ENCODE measurements at places on chromosomes 3 and 15.

GRCh38 chr15:68830141-68830785, 9.6 kb upstream of the ANP32A start:
- no peak for DNase-seq

GRCh38 chr3:154818676-154819255, 261.4 kb upstream of the MME start:
- DNase-seq, result no peak

GRCh38 chr3:161217496-161217895, 3.6 kb upstream of the NMD3 start:
- DNase-seq, result peak; percentile 18

DNA sequence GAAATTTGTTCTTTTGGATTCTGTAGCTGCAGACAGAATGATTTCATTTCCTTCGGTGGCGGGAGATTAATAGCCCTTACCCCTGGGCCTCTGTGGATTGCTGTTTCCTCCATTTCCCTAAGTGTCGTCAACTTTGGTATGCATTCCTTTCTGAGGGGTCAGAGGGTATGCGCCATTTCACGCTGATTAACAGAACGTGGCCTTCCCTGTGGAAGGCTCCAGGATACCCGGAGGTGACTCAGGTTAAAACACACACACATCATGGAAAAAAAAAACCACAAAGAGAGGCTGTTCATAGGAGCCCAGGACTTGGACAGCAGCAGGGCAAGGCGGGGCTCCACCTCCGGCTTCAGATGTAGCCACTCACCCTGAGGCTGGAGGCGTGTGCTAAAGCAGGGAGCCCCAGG, 51.9 kb downstream of the EPHB1 start:
- DNase-seq, result no peak

DNA sequence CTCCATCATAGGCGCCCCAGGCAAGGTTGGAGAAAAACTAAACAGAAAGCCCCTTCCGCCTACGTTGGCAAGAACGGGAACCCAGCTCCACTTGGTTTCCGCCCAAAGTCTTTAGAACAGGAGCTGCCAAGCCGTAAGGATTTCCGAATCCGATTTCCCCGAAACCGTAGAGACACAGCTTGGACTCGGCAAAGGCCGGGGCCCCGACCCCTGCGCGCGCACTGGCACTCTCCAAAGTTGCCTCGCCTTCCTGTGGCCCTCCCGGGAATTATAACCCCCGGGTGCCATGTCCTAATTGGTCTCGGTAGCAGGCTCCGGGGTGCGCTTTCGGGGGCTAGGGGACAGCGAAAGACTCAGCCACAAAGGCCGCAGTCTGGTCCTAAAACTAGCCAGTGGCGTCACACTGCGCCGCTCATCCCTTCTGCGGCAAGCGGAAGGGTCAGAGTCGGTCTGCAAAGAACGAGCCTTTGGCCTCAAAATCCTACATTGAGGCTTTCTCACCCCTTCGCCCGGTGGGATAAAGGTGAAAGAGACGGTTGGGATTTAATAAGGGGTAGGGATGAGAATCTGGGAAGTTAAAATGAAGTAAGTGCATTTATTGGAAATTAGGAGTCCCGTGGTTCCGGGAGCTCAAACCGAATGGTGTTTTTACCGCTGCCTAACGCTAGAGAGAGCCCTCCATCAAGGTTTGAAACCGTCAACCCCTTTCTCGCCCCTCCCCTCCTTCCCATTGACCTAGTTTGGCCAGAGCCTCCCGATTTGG, 6.8 kb downstream of the BCL6 start:
- peak; percentile 89 for DNase-seq

DNA sequence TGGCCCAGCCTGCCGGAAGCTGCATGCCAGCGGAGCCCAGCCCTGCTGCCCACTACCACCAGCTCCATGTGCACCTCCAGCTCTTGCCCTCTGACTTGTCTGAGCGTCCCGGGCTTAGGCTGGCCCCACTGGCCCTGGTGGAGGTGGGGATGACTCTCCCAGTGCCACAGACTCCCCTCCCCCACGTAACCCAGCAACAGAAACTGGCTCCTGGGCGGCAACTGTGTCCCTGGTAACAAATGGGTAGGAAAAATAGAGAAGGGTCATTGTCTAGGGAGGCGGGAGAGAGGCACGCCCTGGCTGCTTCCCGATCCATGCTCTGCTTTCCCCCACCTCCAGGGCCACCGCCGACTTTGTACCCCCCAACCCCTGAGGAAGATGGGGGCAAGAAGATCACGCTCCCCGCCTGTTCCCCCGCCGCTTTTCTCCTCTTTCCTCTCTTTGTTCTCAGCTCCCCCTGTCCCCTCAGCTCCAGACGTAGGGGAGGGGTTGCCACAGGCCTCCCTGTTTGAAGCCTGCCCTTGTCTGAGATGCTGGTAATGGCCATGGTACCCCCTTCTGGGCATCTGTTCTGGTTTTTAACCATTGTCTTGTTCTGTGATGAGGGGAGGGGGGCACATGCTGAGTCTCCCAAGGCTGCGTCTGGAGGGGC, 10.8 kb upstream of the SEMA3B start:
- no peak for DNase-seq

DNA sequence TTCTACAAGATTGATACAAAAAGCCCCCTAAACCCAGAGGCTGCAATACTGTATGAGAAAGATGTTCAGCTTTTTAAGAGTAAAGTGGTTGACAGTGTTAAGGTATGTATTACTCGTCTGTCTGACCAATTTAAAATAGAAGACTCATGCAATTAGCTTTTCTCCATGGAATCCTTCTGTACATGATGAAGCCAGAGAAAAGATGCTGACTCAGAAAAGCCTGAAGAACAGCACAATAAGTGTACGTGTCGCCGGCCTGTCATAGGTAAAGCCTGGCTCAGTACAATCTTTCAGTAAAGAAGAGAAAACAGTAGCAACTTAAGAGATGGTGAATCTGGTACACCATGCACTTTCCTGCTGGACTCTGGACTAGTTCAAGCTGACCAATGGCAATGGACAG, 16.4 kb downstream of the NEK4 start:
- no peak for DNase-seq

GRCh38 chr15:78997981-78998499, 53.2 kb upstream of the CTSH start:
- no peak for DNase-seq

DNA sequence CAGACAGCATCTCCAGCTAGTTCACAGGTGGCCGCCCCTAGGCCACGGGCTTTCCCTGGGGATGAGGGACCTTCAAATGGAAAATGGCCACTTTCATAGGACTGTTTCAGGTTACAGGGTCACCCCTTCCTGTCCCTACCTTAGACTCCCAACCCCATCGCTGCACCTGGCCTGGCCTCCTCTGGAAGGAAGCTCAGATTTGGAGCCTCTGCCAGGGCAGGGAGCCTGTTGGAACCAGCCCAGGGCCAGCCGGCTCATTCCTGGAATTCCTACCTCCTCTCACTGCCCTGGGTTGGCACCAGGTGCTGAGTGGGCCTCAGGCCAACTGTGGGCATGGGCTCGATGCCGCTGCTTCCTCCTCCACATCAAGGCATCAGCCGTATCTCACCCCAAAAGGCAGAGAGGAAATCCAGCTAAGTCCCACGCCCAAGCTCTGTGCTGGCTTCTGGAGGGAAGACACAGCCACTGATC, 42.2 kb downstream of the KLHL25 start:
- DNase-seq, result no peak

DNA sequence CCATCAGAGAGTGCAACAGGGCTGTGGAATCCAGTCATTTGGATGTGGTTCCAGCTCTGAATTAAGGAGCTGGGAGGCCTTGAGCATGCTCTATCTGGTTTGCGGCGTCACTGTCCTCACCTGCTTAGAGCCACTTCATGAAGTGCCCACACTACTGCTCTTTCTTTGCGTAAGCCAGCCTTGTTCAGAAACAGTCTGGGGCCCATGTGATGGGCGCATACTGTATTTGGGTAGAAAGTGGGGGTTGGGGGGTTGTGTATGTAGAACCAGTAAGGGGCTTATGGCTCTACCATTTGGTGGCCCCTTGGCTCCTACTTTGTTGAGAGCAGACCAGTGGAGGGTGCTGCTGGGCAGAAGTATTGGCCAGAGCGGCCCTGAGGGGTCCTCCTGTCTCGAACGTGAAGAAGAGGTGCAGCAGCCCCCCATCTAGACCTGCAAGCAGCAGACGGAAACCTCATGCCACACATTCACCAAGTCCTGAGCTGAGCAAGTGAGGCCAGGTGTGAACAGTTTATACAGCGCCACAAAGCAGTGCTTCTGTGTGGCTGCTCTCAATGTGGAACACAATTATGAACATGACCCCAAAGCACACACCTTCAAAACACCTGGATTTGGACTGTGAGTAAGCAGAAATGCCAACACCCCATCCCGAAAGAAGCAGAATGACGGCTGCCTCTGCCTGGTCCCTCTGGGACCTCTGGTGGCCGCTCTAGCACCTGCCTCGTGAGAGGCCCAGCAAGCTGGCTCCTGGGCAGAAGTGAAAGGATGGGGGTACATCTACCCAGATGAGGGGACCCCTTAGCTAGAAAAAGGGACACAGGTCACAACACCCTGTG, 26.6 kb downstream of the SRPRB start:
- no peak for DNase-seq

DNA sequence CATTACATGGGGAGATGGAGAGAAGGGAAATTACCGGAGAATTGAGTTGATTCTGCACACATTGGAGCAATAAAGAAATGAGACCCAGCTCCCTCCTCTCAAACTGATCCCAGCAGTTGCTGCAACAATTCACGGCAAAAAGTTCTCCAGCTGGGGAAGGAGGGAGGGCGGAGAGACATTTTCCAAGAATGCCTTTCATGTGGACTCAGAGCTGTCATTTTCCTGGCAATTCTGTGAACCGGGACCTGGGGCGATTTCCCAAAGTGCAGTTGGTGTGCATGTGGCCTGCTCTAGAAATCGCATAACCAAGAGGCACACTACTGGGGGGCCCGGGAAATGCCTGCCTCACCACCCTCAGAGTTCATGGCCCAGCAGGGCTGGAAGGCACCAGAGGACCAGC, 48.7 kb upstream of the IREB2 start:
- DNase-seq, result no peak

GRCh38 chr3:23159929-23160328, 43.2 kb upstream of the UBE2E2 start:
- peak; percentile 90 for DNase-seq

DNA sequence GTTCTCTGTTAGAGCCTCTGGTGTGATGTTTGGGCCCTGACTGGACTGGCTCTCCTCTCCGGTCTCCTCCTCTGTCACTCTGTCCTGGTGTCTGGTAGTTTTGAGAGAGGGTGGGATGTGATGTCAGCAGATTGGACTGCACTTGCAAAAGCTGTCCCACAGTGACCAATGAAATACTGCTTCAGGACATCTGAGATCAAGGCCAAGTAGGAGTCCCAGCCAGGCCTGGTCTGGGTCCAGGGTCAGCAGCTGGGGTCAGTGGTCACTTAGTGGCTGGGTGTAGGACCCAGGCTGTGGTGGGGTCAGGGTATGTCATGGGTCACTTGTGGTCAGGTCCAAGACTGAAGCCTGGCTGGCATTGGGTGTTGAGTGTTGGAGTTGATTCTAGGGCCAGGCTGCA, 20.9 kb downstream of the ALDH1L1 start:
- no peak for DNase-seq

DNA sequence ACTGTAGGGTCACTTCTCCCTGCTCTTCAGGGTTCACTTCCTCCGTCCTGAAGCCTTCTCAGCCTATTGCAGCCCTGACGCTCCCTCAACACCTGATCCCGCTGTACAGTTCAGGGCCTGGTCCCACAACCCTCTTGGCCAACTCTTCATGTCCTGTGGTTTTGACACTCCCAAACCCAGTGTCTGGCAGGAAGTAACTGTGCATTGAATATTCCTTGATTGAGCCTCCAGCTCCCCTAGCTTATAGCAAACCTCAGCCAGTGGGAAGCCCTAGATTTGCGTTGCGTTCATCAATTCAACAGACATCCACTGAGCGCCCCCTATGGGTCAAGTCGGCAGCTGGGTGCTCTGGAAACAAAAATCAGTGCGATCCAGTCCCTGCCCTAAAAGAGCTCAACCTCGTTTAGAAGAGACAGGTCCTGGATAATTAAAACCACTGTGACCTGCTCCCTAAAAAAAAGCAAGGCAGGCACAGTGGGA, 13.5 kb downstream of the UBAP1L start:
- DNase-seq, result peak; percentile 68

GRCh38 chr3:30245858-30246622, 360.4 kb upstream of the TGFBR2 start:
- DNase-seq, result no peak

GRCh38 chr15:43514241-43515057, 3.0 kb upstream of the MAP1A start:
- DNase-seq, result no peak

DNA sequence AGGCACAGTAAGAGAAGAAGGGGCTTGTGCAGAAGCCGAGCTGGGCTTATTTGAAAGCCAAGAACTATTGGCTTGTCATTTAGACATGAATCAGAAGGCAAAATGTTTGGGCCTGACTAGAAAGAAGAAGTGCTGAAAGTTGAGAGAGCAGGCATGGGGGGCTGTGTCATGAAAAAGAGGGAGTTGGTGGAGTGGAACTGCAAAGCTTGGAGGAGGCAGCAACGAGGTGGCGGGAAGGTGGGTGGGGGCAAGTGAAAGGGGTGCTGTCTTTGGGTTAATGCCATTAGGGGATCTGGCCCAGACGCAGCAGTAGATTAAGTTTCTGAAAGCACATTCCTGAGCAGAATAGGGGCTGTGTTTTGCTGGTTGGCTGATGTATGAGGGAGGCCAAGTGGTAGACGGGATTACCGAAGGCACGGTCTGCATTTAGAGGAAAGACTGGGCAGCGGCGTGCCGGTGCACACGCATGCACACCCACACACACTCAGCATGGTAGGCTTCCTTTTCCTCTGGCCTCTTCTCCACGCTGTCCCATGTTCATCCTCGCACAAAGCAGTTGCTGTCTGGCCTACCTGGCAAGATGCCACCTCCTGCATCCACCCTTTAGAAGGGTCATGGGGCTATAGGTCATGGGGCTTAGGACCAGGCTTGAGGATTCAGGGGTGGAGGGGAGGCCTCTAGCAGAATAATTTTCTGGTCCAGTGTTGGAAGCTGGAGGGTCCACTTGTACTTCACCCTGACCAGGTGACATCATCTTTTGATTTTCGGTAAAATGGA, 43.0 kb downstream of the BOC start:
- peak; percentile 37 for DNase-seq

- DNase-seq, result no peak
Observed at GRCh38 chr15:89104172-89104564, 15.9 kb downstream of the ABHD2 start.

DNA sequence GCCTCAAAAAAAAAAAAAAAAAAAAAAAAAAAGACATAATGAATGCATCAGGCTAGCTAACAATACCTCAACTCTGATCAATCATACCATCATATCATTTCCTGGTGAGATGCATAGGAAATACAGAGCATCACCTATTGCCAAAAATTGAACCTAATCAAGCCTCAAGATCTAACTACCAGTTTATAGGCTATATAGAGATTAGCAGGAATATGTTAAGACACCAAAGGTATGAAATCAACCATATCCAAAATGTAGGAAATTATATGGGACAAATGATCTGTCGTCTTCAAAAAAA, 387 bp upstream of the VPS33B start:
- no peak for DNase-seq

Data from inflammatory macrophage treated with lipopolysaccharide for 4 hours (primary cell).